ENCODE measurements at places on chromosomes 1 and 21. TPM values are rescaled to one million over a fixed set of nuclear protein-coding genes. Genes with fewer than 3 reads are reported as not detected.

SPATA1 gene
- polyA plus RNA-seq, result 1.6 TPM

LCE1E gene
- polyA plus RNA-seq, result not detected

C1QTNF12 gene
- polyA plus RNA-seq, result not detected

DNA sequence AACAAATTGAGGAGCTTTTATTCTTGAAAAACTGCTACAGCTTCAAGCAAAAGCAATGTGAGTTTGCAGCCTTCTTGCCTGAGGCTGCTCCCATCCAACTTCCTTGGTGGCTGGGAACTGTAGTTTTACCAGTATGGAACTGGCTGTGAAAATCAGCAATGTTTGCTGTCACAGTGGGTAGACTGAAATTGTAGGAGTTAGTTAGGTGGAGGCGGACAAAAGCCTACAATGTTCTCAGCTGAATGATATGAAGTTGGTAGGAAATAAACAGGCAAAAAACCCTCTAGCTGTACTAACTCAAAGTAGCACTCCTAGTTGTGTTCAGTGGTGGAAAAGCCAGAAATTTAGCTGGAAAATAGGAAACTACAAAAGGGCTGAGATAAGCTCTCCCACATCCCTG, 18.5 kb downstream of the HAX1 start:
- H3K27ac ChIP-seq, result no peak overlapping the region
- no peaks in the 10 kb centered on the region for H3K36me3 ChIP-seq
- no peak for DNase-seq
- H3K4me1 ChIP-seq, result no peaks in the 10 kb centered on the region
- no peaks in the 10 kb centered on the region for H3K27me3 ChIP-seq
- H3K4me3 ChIP-seq, result no peak overlapping the region

GRCh38 chr1:39779137-39779536, 8.0 kb upstream of the OXCT2 start:
- DNase-seq, result no peak
- no peaks in the 10 kb centered on the region for H3K4me1 ChIP-seq
- H3K27ac ChIP-seq, result no peak overlapping the region
- no peaks in the 10 kb centered on the region for H3K36me3 ChIP-seq
- peaks cover 12% of the 10 kb centered on the region for H3K27me3 ChIP-seq

- no peaks in the 10 kb centered on the region for H3K4me1 ChIP-seq
- H3K27ac ChIP-seq, result no peak overlapping the region
- H3K27me3 ChIP-seq, result no peaks in the 10 kb centered on the region
Observed at GRCh38 chr1:19689085-19689757, 24.5 kb downstream of the HTR6 start.

DNA sequence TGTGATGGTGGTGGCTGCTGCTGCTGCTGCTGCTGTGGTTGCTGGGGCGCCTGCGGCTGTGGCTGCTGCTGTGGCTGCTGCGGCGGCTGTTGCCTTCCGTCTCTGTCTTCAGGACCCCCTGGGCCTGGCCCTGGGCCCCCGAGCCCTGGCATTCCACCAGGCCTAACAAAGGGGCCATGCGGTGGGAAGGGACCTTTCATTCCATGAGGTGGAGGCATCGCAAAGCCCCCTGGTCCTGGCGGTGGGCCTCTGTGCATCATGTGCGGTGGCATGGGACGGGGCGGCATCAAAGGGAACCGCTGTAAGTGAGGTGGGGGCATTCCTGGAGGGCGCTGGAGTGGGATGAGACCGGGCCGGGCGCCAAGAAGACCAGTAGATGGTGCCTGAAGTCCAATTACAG, 12.4 kb downstream of the SOD1 start:
- no peaks in the 10 kb centered on the region for H3K4me1 ChIP-seq
- no peaks in the 10 kb centered on the region for H3K27me3 ChIP-seq

Measured in SK-N-SH (cell line).